ENCODE measurements at places on chromosomes 12 and 14.

- DNase-seq, result no peak
Observed at GRCh38 chr12:129696926-129697325, 206.9 kb downstream of the TMEM132D start.

GRCh38 chr12:15778126-15778525 lies 11.1 kb downstream of the EPS8 start:
- DNase-seq, result no peak

DNA sequence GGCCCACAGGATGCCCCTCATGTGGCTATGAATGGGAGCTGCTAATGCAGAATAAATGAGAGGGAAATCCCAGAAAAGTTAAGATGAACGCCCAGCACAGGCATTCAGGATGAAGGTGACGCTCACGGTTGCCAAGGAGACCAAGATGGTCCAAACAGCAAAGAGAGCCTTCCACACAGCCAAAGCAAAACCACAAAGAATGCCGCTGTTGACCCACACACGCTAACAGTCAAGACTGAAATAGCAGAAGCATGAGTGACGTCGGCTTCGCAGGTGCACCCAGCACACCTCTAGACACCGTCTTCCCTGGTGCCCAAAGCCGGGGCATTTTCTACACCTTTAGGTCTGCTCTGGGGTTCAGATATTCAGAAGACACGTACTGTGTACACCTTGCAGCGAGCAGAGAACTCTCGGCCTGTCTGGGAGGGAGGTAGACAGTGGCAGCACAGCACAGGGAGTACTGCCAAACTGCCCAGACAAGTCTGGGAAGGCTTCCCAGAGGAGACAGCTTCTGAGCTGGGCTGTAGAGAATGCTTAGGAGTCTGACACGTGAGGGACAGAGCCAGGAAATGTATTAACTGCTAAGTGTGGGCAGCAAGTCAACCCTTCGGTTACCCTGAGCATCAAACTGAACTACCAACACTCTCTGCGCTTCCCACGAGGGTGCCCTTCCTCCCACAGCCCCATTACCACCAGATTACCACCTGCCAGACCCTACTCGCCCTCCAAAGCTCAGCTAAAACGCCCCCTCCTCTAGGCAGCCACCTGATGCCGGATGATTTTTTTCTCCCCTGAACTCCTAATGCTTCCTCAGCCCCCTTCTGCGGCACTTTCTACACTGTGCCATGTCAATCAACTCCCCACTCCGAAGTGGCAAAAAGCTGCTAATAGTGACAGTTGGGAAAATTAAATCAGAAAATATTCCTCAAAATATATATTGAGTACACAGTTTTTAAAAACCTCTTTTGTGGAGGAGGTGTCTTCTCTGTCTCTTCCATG lies 50.1 kb downstream of the CCDC88C start:
- peak; percentile 64 for DNase-seq

GRCh38 chr12:47560415-47560814 lies 145.4 kb downstream of the RPAP3 start:
- DNase-seq, result no peak

GRCh38 chr12:4250691-4251090 lies 22.9 kb upstream of the CCND2 start:
- DNase-seq, result no peak

DNA sequence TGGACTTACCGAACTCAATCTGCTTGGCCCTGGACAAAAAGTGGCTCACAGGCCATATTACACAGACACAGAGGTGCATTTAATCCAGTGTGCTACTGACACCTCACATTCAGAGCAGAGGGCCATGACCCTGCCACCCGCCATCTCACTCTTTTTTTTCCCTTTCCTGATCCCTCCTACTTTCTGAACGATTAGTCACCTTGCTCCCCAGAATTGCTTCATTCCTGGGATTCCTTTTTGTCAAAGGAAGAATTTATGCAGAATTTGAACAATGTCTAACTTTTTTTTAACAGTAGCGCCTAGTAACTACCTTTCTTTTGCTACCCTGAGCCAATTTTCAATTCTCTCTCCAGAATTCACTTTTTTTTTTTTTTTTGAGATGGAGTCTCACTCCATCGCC lies 4.6 kb downstream of the PKP2 start:
- no peak for DNase-seq

DNA sequence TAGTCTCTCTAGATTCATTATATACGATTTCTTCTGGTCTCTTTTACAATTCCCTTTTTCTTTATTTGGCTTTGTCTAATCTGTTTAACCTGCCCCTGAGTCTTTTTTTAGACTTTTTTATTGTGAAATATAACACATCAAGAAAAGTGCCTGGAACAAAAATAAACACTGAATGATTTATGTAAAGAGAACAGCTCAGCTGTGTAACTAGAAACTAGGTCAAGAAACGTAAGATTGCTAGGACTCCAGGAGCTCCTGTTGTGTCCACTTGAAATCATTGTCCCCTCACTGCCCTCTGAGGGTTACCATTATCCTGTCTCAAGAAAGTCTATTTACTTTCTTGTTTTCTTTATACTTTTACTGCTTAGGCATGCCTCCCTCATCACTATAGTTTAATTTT lies 23.1 kb downstream of the EXD2 start:
- DNase-seq, result no peak
